Pulmonary artery endothelial cell (primary cell): ENCODE measurements at places on chromosomes 1 and 21.

DNA sequence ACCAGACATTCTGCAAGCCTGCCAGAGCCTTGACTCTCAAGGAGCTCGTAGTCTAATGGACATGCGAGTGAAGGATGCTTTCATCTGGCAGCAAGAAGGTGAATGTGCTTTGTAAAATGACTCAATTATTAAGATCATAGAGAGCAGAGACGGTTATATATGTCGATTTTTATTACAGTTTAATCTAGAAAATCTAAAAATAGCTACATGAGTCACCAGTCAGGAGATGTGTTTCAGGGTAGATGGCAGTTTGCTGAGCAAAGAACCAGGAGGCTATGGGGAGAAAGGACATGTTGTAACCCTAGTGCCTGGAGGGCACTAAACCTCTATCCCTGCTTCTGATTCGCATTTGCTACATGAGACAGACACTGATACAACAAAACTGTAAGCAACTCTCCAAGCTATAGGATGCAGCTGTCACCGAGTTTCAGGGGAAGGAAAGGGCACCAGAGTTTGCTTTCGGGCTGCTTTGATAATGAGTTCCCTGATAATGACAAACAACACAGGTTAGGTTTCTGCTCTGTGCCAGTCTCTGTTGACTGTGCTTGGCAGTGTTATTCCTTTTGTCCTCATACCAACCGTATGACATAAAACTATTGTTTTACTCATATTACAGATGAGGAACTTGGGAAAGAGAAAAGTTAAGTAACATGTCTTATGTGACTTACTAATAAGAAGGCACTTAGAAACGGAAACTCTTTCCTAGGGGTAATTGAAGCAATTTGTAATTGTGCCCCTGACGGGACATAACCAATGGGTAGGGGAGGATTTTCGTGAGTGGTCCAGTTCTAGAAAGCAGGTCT lies 43.2 kb downstream of the C1orf198 start:
- no peak for DNase-seq

DNA sequence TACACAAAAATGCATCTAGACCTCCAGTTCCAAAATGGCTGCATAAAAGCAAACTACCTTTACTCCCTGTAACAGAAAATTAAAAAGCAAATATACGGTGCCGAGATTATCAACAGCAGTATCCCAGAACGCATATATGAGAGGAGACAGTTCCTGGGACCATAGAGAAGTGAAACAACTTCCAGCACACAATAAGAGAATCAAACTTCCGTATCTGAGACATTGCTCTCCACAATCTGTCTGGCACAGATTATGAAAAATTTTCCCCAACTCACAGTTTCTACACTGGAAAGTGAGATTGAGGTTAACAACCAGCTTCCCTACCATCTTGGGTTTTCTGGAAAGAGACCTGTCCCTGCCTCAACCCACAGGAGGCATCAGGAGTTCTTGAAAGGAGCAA lies 47.2 kb upstream of the ST6GALNAC3 start:
- DNase-seq = no peak

- no peak for DNase-seq
These were observed 19.1 kb downstream of the ILDR2 start for GRCh38 chr1:166956057-166956850.

DNA sequence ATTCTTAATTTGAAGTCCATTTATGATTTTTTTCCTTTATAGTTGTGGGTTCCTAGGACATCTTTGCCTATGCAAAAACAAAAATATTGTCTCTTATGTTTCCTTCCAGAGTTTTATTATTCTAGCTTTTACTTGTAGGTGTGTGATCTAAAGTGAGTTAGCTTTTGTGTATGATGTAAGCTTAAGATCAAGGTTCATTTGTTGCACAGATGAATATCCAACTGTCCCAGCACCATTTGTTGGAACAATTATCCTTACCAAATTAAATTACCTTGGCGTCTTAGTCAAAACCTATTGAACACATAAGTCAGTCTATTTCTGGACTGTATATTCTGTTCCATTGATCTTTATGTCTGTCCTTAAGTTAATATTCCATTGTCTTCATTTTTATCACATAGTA lies 337.6 kb downstream of the ZP4 start:
- DNase-seq = no peak

DNA sequence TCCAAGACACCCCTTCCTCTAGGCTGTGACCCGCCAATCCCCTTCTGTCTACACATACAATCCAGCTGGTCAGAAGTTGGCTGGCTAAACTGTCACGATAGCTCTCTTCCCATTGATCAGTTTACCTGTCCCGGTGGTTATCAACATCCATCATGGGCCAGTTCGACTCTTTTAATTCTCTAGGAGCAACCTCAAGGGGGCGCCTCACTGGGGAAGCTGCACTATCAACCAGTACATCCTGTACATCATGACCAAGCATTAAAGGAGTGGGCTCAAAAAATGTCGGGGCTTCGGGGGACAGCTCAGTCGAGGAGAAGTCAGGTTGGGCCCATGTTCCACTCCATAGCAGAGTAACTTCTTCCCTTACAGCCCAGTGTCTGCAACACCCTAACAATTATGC lies 53.2 kb upstream of the B3GALNT2 start:
- DNase-seq = no peak

DNA sequence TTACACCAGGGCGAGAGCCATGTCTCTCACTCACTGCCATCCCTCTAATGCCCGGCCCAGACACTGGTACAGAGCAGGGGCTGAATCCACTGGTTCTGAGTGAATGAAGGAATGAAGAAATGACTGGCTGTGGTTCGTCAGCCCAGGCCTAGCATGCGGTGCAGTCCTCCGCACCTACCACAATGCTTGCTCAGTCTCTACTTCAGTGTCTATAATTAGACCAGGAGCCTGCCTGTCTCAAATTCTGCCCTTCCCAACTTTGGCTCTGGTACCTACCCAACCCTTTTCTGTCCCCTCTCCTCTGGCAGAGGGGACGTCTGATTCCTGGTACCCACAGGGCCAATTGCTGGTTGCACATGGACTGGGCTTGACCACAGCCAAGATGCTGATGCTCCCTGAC lies 118.2 kb upstream of the GRIK3 start:
- no peak for DNase-seq
